ENCODE measurements at places on chromosomes 2 and 18.

GRCh38 chr2:187453078-187453641 lies 5.1 kb upstream of the CALCRL start:
- no peak for DNase-seq

DNA sequence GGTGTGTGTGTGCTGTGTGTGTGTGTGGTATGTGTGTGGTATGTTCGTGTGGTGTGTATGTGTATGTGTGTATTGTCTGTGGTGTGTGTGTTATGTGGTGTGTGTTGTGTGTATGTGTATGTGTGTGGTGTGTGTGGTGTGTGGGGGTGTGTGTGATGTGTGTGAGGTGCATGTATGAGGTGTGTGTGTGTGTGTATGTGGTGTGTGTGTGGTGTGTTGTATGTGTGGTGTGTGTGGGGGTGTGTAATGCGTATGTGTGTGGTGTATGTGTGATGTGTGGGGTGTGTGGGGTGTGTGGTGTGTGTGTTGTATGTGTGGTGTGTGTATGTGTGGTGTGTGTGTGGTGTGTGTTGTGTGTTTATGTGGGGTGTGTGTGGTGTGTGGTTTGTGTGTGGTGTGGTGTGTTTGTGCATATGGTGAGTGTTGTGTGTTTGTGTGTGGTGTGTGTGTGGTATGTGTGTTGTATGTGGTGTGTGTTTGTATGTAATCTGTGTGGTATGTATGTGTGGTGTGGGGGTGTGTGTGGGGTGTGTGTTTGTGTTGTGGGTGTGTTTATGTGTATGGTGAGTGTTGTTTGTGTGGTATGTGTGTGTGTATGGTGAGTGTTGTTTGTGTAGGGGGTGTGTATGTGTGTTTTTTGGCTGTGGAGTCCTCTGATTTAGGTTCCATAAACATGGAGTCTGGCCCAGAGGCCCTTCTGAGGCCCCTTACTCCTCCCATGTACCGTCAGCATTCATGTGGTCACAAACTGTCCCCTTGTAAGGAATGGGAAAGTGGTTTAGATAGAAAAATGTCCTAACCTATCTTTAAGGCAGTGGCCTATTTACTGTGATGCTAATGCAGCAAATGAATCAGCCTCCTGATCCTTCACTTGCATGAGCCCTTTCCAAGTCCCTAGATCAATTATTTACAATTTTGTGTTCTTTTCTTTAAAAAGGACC lies 116.0 kb downstream of the ALPK2 start:
- no peak for DNase-seq

- DNase-seq, result no peak
Observed at GRCh38 chr2:84782717-84783442, 98.0 kb downstream of the TRABD2A start.

DNA sequence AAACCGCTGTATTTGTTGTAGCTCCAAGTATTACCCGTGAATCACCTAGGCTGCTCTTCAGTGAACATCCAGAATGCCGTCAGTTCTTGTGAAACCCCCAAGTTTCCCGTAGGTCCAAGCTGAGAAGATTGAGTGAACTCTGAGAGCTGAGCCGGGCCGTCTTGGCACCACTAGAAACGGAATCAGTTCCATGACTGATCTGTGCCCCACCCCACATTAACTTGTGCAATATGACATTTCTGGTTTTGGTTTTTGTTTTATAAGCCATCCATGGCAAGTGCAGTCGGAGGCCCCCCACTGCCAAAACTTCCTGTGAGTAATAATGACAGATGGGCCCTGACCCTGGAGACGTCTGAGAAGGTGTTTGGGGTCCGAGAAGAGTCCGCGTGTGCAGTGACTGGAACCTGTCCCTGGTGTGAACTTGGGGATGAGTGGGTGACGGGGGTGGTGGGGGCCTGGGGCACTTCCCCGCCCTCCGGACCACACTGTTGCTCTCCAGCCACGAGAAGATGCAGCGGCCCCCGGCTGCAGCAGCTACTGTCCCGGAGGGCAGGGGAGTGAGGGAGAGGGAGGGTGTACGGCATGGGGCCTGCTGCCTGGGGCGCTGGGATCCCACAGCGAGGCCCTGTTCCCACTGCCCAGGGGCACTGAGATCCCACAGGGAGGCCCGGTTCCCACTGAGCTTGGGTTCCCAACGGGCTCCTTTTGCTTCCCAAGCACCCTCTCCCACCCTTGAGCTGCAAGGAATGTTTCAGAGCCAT lies 26.5 kb downstream of the NFATC1 start:
- DNase-seq, result no peak

- no peak for DNase-seq
Observed at GRCh38 chr2:11588228-11589110, 54.6 kb downstream of the GREB1 start.
